Progenitor cell of endocrine pancreas (in vitro differentiated cells): ENCODE measurements at places on chromosomes 12 and 14. TPM values are rescaled to one million over a fixed set of nuclear protein-coding genes. Genes with fewer than 3 reads are reported as not detected.

- no peak for DNase-seq
Observed at GRCh38 chr12:27548301-27549199, 24.5 kb downstream of the PPFIBP1 start.

KRT78 gene
- total RNA-seq, result not detected in 2 replicates

DNA sequence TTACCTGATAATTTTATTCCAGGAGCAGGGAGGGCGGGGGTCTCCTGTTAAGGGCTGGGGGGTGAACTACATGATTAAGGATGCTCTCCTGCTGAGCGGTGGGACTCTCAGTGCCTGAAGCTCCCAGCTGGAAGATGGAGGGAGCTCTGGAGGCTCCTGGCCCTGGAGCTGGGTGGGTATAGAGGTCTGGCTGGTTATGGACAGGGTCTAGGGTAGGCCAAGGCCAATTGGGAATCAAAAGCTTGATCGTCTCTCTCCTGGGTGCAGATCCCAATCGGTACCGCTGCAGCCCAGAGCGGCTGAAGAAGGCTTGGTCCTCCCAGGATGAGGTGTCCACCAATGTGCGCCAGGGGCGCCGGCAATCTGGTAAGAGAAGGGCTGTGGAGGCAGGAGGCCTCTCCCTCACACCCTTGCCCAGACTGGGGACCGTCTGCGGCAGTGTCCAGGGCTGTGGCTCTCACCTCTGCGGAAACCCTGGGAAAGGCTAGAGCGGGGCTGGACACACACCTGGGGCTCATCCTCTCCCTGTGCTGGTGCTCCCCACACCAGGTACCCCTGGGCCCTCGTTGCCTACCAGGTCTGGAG, 28.4 kb downstream of the PLEKHG3 start:
- no peak for DNase-seq

DNA sequence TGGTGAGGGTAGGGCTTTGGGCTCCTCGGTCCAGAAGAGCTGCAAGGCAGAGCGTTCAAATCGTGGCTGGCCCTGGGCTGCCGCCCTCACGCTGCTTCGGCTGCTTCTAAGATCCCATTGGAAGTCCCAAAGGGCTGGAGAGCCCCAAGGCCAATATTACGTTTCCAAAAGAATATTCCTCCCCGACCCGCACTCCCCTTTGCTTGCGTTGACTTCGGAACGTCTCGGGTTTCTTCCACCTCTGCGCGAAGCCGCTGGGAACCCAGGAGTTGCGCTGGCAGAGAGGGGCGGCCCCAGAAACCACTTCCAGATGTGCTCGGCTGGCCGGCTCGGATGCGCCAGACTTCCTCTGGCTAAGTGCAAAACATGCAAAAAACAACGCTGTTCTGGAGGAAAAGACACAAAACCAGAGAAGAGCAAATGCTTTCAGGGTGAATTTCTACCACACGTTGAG, at the start of gene GLT8D2:
TSS of gene GLT8D2 (minus strand) at position 285 of the 454 bp plus-strand sequence. CDS start 30,539 bp downstream, outside the sequence.
- DNase-seq, result no peak

GLIPR1L1 gene
- total RNA-seq, result not detected in 2 replicates

DNA sequence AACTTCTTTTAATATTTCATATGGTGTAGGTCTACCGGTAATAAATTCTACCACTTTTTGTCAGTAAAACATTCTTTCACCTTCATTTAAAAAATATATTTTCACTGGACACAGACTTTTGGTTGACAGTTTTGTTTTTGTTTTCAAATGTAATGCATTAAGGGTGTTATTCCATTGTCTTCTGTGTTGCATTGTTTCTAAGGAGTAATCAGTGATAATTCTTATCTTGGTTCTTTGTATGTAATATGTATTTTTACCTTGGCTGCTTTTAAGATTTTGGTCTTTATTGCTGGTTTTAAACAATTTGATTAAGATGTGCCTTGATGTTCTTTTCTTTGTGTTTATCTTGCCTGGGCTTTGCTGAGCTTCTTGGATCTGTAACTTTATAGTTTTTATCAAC, 4.1 kb downstream of the MAP1LC3B2 start:
- no peak for DNase-seq

NDUFA9 gene
- total RNA-seq, result 136 TPM in 2 replicates

- no peak for DNase-seq
Observed at GRCh38 chr12:80756875-80757274, 40.2 kb downstream of the MYF5 start.

DNA sequence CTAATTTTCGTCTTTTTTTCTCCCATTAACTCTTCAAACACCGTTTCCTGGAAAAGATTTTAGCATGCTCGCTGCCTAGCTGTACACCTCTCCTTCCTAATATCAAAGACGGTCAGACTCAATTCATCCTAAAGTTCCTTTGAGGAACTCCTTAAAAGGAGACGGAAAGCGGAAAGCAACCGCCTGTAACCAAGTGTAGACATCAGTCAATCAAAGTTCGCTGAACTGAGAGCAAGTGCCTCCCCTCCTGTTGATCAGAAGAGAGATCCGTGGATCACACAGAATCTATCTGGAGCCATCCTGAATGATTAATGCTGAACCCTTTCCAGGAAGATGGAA, 412 bp upstream of the TEP1 start:
- DNase-seq, result no peak

SMAGP gene
- total RNA-seq, result 9.1 and 11.0 TPM in 2 replicates

LPAR5 gene
- total RNA-seq, result 0.27 TPM in 1 of 2 replicates, not detected in the other

NXPH4 gene
- 1.7 and 2.0 TPM in 2 replicates for total RNA-seq

HCAR3 gene
- not detected in 2 replicates for total RNA-seq

DNA sequence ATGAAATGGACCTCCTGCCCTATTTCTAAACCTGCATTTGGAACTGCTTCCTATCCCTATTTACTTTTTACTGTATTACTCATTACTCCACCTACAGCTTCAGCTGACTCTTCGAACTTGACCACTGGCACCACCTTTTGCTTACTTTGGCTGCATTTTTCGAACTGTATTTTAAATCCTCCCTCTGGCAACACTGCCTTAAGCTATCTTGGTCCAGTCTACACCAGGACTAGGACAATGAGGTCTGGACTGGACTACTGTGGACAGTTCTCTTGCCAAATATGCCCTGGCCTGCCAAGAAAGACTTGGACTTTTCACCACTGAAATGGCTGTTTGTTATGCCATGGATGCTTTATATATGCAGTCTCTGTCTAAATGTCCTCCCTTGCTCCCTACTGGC, 328.1 kb downstream of the BTG1 start:
- DNase-seq, result no peak

DNA sequence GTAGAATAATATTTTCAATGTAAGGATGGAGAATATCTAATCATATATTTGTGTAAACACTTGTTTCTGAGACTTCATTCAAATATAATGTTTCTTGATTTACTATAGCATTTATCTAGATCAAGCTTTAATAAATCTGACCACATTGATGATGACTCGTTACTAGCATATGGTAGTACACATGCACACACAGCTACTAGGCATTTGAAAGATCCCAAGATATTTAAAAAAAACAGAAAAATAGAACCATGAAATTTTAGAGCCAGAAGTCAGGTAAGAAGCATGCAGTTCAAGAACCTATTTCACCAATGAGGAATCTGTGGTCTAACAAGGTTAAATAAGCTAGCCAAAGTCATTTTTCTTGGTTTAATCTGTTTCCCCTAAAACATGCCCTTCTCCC, 32.0 kb downstream of the DCP1B start:
- DNase-seq, result no peak

GRCh38 chr14:47438650-47439140, 236.7 kb downstream of the MDGA2 start:
- DNase-seq, result no peak

- DNase-seq, result peak; percentile 90
Observed at GRCh38 chr14:70027785-70028428, 148.7 kb downstream of the SMOC1 start.

ANG gene
- total RNA-seq, result 8.0 and 8.3 TPM in 2 replicates

- no peak for DNase-seq
Observed at GRCh38 chr12:74538491-74539258, 1.0 kb downstream of the ATXN7L3B start.

DNA sequence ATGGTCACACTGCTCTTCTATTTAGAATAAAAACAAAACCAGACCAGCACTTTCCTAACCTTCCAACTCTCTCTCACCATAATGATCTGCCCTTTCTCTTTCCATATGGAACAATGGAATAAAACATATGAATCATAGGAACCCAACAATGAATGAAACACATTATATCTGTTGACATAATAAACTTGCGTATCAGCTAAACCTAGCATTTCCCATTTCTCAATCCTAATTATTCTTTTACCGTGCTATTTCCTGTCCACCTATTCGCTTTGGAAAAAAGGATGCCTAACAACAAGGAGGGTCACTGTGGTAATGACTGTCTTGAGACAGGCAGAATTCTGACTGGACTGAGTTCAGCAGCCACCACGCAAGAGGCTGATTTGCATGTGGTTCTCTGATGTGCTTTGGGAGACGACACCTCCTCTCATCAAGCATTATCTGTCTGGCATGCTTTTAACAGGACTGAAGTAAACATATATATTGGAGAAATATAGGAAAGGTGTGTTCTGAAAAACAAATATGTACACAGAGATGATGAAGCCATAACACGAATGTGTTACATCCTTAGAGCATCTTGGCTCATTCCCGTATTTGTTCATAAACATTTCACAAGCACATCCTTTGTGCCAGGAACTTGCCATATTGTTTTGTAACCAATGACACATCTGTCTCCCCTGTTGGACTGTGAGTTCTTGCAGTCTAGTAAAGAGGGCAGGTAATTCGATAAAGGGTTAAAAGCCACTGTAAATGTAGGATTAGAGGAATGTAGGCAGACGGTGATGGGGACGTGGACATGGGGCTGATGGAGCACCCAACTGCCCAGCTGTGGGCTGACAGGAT, 87.7 kb downstream of the PTPRB start:
- no peak for DNase-seq

GRCh38 chr12:66549050-66549389, 129.9 kb downstream of the GRIP1 start:
- no peak for DNase-seq

AQP6 gene
- 0.29 TPM in 1 of 2 replicates, not detected in the other for total RNA-seq

DNA sequence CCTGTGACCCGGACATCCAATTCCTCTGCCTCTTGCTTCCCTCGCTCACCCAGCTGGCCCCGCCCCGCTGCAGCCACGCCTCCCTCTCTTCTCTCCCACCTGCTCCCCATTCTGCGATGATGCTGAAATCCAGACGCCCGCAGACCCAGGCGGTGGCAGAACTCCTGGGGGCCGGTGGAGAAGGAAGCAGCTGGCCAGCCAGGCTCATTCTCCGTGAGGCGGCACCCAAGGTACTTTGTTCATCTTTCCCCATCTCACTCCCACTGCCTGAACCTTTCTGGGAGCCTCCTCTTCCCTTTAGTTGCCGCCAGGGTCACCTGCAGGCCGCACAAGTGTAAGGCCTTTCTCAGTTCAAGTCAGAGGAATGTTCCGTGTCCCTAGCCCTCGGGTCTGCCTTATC, 35.7 kb downstream of the FOXN4 start:
- DNase-seq, result no peak
